Activated naive CD4-positive, alpha-beta T cell treated with anti-CD3 and anti-CD28 coated beads for 36 hours (primary cell): ENCODE measurements at places on chromosomes 2 and 18.

- H3K27me3 ChIP-seq, result no peaks in the 10 kb centered on the region
- H3K4me1 ChIP-seq, result peaks cover 40% of the 10 kb centered on the region
- peak overlapping the region; percentile 84 for H3K27ac ChIP-seq
- DNase-seq, result peak; percentile 77
- peak overlapping the region; percentile 98 for H3K4me3 ChIP-seq
- peaks cover 48% of the 10 kb centered on the region for H3K36me3 ChIP-seq
Observed at GRCh38 chr2:74530239-74531187, 780 bp downstream of the HTRA2 start.

DNA sequence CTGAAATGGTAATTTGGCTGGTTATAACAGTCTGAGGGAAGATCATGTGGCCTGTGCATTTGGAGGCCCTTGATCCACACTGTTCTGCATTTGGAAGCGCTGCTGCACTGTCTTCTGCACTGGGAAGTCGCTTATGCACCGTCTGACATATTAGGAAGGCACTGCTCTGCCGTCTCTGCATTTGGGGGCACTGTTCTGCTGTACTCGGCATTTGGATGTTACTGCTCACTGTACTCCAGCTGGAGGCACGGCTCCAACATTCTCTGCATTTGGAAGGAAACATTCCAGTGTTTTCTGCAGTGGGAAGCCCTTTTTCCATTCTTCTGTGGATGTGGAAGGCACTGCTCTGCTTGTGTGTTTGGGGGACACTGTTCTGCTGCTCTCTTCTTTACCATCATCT, 9.6 kb upstream of the PROM2 start:
- H3K27ac ChIP-seq, result no peak overlapping the region
- H3K27me3 ChIP-seq, result no peaks in the 10 kb centered on the region

GRCh38 chr2:119494163-119494790, 30.0 kb downstream of the SCTR start:
- peaks cover 17% of the 10 kb centered on the region for H3K27me3 ChIP-seq
- H3K36me3 ChIP-seq, result no peaks in the 10 kb centered on the region
- H3K4me1 ChIP-seq, result no peaks in the 10 kb centered on the region
- no peak for DNase-seq

DNA sequence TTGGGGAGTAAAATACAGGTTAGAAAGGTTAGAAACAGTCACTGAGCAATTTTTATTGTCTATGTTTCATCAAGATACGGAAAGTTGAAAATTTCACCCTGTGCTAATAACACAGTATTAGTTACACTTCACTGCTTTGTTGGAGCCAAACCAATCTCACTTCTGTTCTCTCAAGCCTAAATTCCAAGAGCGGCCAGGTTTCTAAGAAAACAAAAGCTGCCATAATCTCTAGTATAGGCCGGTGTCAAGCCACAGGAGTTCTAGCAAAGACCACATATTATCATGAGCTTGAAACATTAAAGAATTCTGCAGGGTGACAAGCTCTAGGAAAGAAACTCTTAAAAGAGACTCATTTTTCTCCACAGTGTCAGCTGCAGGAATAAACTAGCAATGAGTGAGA, 128.7 kb downstream of the TXNL1 start:
- peaks cover 4% of the 10 kb centered on the region for H3K27me3 ChIP-seq
- H3K36me3 ChIP-seq, result no peaks in the 10 kb centered on the region
- H3K27ac ChIP-seq, result no peak overlapping the region
- no peak overlapping the region for H3K4me3 ChIP-seq
- DNase-seq, result no peak

GRCh38 chr2:48855142-48855541, 99.6 kb upstream of the LHCGR start:
- H3K4me1 ChIP-seq, result no peaks in the 10 kb centered on the region
- H3K27me3 ChIP-seq, result peaks cover 9% of the 10 kb centered on the region
- H3K27ac ChIP-seq, result no peak overlapping the region
- H3K36me3 ChIP-seq, result no peaks in the 10 kb centered on the region

GRCh38 chr2:150482667-150483400, 4.6 kb downstream of the RND3 start:
- H3K27ac ChIP-seq, result no peak overlapping the region
- H3K4me1 ChIP-seq, result peaks cover 12% of the 10 kb centered on the region
- H3K4me3 ChIP-seq, result no peak overlapping the region
- no peaks in the 10 kb centered on the region for H3K36me3 ChIP-seq

GRCh38 chr18:58364876-58365528, 263.9 kb downstream of the ALPK2 start:
- H3K4me3 ChIP-seq, result no peak overlapping the region
- H3K4me1 ChIP-seq, result no peaks in the 10 kb centered on the region
- H3K27me3 ChIP-seq, result no peaks in the 10 kb centered on the region
- no peak for DNase-seq
- H3K36me3 ChIP-seq, result no peaks in the 10 kb centered on the region
- no peak overlapping the region for H3K27ac ChIP-seq

DNA sequence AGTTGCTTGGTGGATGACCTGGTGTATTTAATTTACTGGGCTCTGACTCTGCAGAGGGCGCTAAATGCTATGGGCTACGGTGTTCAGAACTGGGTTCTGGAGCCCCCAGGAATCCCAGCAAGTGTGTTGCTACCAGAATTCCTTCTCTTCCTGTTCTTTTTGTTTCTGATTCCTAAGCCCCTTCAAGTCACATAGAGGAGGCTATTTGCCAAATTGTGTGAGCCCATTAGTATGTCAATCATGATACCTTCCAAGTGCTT, 358.2 kb upstream of the SPRED2 start:
- no peaks in the 10 kb centered on the region for H3K4me1 ChIP-seq
- no peak overlapping the region for H3K4me3 ChIP-seq
- peaks cover 5% of the 10 kb centered on the region for H3K27me3 ChIP-seq
- H3K27ac ChIP-seq, result no peak overlapping the region
- no peaks in the 10 kb centered on the region for H3K36me3 ChIP-seq

DNA sequence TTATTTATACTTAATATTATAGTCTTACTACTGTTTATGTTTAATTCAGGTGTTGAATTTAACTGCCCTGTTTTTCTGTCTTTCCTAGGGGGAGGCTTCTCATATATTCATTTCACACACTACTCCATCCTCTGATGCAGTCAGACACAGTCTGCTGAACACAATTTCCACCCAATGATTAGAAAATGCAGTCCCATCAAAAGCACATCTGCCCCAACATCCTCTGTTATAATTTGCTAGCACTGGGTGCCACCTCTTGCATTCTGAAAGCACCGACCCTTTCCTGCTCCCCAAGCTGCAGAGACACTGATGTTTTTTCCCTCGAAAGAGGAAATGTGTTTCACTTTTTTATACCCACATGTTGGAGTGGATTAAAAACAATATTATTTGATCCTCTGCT, 474.7 kb downstream of the PID1 start:
- H3K4me1 ChIP-seq, result no peaks in the 10 kb centered on the region
- H3K27me3 ChIP-seq, result no peaks in the 10 kb centered on the region
- no peak overlapping the region for H3K4me3 ChIP-seq

DNA sequence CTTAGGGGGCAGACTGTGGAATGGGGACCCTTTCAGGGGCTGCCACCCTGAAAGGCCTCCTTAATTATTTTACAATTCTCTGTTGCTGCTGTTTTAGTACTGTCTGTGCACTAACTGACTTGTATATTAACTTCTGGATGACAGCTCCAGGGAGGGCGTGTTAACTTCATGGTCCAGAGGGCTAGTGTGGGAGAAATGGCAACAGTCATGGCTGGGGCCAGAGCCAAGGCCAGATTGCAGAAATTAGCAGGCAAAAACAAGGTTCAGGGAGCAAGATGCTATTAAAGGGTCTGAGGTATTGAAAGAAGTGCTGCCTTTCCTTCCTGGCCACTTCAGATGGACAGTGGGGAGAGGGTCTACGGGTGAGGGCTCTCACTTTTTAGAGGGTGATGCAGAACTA, 9.1 kb downstream of the WIPF1 start:
- H3K27ac ChIP-seq, result peak overlapping the region; percentile 80
- H3K27me3 ChIP-seq, result no peaks in the 10 kb centered on the region
- peaks cover 78% of the 10 kb centered on the region for H3K4me1 ChIP-seq
- no peak for DNase-seq

DNA sequence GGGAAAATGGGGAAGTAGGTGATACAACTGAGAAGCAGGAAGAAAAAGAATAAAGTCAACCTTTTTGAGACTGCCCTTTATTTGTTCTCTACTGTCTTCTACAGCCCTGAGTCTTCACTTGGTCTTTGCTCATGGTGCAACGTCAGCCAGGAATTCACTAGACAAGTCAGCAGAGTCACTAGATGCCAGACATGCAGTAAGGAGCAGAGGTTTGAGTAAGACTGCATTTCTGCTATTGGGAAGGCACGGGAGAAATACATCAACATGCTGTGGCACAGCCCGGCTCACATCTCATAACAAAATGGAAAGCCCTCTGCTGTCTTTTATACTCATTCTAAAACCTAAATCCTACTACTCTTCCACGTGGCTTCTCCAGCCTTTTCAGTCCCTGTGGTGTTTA, 67.1 kb downstream of the PRELID3A start:
- H3K36me3 ChIP-seq, result no peaks in the 10 kb centered on the region
- no peaks in the 10 kb centered on the region for H3K4me1 ChIP-seq
- H3K27me3 ChIP-seq, result no peaks in the 10 kb centered on the region
- H3K4me3 ChIP-seq, result no peak overlapping the region
- DNase-seq, result no peak
- no peak overlapping the region for H3K27ac ChIP-seq

DNA sequence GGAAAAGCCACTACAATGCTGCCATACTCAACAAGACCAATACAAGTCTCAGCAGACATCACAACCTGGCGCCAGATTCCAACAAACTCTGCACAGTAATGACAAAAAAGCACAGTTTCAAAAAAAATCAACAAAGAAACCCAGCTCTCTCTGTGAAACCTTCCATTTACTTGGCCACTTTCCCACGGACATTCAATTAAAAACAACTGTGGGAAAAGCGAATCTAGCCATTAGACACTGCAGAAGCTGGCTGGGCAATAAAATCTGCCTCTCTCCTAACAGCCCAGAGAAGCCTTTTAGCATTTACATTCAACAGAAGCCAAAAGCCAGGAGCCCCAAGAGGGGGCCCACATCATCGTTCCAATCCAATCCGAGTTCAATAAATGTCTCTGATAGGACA, 128.9 kb downstream of the HDAC4 start:
- no peak overlapping the region for H3K27ac ChIP-seq
- peaks cover 4% of the 10 kb centered on the region for H3K36me3 ChIP-seq
- H3K4me1 ChIP-seq, result peaks cover 69% of the 10 kb centered on the region
- no peak overlapping the region for H3K4me3 ChIP-seq

- H3K27ac ChIP-seq, result no peak overlapping the region
- H3K36me3 ChIP-seq, result no peaks in the 10 kb centered on the region
- H3K4me1 ChIP-seq, result no peaks in the 10 kb centered on the region
Observed at GRCh38 chr18:69308619-69309018, 92.1 kb upstream of the DOK6 start.

DNA sequence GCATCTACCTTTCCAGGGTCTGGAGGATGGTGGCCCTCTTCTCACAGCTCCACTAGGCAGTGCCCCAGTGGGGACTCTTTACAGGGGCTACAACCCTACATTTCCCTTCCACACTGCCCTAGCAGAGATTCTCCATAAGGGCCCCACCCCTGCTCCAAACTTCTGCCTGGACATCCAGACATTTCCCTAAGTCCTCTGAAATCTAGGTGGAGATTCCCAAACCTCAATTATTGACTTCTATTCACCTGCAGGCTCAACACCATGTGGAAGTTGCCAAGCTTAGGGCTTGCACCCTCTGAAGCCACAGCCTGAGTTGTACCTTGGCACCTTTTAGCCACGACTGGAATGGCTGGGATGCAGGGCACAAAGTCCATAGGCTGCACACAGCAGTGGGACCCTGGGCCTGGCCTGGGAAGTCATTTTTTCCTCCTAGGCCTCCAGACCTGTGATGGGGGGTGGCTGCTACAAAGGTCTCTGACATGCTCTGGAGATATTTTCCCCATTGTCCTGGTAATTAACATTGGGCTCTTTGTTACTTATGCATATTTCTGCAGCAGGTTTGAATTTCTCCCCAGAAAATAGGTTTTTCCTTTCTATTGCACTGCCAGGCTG, 53.7 kb upstream of the ST3GAL5 start:
- H3K27ac ChIP-seq, result no peak overlapping the region
- H3K27me3 ChIP-seq, result no peaks in the 10 kb centered on the region
- peaks cover 9% of the 10 kb centered on the region for H3K36me3 ChIP-seq
- H3K4me3 ChIP-seq, result no peak overlapping the region

DNA sequence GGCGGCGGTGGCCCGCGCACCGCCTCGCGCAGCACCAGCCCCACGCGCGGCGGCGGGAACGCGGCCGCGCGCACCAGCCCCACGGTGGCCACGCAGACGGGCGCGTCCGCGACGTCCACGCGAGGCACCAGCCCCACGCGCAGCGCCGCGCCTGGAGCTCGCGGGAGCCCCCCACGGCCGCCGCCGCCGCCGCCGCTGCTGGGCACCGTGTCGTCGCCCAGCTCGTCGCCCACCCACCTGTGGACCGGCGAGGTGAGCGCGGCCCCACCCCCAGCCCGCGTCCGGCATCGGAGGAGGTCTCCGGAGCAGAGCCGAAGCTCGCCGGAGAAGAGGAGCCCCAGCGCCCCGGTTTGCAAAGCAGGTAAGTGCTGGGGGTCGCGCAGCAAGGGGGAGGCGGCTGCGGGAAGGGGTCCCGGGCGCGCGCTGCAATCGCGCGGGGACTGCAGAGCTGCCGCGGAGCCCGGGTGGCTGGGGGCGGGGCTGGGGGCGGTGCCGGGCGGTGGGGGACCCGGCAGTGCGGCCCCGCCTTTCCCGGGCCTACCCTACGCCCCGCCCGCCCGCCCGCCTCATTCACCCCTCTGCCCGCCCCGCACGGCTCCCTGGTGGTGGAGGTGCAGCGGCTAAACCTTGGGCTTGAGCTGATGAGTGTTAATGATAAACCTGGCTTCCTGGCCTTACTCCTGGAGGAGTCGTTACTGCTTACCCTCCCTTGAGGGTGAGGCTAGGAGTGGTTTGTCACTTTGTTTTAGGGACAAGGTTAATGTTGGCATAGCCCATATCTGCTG, 851 bp downstream of the FAM117B start:
- H3K27me3 ChIP-seq, result no peaks in the 10 kb centered on the region
- H3K4me1 ChIP-seq, result peaks cover 56% of the 10 kb centered on the region
- H3K36me3 ChIP-seq, result no peaks in the 10 kb centered on the region
- H3K4me3 ChIP-seq, result peak overlapping the region; percentile 96
- H3K27ac ChIP-seq, result peak overlapping the region; percentile 99
